HTR-8/SVneo (cell line): ENCODE measurements at places on chromosomes 1 and 21.
A peak's percentile ranks its signal among the peaks of the same experiment; 100 is the strongest.

GRCh38 chr1:39076127-39076798 is 50.1 kb downstream of the NDUFS5 start:
- DNase-seq = no peak

- no peak for DNase-seq
Observed at GRCh38 chr21:34533938-34534337, 21.9 kb upstream of the KCNE1 start.

DNA sequence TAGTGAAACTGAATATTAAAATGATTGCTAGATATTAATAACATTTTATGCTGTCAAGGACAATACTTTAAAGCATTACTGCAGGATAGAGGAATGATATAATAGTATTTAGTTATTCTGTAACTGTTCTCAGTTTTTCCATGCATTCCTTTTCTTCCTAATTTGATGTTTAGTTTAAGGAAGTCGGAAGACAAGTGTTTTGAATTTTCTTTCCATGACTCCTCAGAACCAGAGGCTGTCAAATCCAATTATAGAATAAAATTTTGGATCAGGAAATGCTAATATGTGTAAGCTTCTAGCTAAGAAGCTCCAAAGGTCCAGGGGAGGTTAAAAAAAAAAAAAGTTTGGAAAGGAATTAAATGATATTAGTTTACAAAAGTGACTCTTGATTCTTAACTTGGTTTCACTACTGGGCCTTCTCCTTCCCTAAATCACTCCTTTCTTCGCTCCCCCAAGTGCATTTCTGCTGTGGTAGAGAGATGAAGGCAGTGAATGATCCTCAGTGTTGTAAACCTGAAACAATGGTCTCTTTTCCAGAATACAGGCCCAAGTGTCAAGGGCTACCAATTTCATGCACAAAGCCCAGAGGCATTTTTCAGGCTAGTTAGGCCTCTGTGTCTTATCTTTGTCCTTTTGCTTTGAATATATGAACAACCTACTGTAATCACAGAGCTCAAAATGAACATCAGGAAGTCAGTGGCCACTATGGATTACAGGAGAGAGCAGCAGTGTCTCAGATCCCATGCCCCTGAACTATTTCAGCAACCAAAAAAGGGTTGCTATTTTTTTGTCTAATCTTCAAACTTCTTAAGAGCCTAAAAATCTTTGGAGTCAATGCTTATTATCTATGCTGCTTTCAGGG is 6.2 kb downstream of the ADSS2 start:
- no peak for DNase-seq

- no peak for DNase-seq
Observed at GRCh38 chr1:37752213-37752582, 12.7 kb downstream of the EPHA10 start.

GRCh38 chr1:86714561-86715244 is 10.3 kb downstream of the SH3GLB1 start:
- DNase-seq = no peak

GRCh38 chr1:210446479-210446878 is 117.8 kb downstream of the HHAT start:
- DNase-seq = peak; percentile 45

- no peak for DNase-seq
Observed at GRCh38 chr1:87136607-87137341, 191.9 kb upstream of the LMO4 start.

GRCh38 chr1:41751804-41752513 is 166.8 kb downstream of the HIVEP3 start:
- no peak for DNase-seq

- no peak for DNase-seq
Observed at GRCh38 chr1:179052776-179053175, 27.1 kb downstream of the FAM20B start.

DNA sequence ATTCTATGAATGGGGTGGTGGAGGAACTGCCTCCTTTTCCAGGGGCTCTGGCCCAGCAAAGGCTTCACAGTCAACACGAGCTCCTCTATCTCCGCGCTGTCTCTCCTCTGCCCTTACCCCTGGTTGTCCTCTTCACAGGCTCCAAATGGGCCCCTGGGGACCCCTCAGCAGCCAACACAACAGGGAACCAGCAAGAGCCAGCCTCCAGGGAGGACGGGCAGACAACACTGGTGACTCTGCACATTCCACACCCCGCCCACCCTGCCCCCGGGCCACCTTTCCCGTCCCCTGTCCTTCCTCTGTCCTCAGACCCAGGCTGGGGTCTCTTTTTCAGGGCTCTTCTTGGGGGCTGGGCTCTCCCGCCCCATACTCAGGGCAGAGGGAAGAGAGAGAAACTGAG is 17.5 kb upstream of the ETV3 start:
- peak; percentile 39 for DNase-seq

DNA sequence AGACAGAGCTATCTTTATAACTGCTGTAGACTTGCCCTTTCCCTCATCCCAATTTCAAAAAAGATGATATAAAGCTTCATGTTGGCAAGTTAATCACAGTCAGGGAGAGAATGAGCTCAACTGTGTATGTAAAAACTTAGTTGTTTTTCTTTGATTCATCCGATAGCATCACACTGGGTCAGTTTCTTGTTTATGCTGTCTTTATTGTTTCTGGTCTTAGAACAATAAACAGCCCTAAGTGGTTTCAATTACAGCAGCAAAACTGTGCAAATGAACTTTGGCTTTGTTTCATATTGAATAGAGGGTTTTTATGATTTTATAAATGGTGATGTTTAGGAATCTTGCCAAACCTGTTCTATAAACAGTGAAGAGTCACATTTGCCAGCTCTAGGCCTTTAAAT is 423.8 kb upstream of the CXADR start:
- DNase-seq = no peak

DNA sequence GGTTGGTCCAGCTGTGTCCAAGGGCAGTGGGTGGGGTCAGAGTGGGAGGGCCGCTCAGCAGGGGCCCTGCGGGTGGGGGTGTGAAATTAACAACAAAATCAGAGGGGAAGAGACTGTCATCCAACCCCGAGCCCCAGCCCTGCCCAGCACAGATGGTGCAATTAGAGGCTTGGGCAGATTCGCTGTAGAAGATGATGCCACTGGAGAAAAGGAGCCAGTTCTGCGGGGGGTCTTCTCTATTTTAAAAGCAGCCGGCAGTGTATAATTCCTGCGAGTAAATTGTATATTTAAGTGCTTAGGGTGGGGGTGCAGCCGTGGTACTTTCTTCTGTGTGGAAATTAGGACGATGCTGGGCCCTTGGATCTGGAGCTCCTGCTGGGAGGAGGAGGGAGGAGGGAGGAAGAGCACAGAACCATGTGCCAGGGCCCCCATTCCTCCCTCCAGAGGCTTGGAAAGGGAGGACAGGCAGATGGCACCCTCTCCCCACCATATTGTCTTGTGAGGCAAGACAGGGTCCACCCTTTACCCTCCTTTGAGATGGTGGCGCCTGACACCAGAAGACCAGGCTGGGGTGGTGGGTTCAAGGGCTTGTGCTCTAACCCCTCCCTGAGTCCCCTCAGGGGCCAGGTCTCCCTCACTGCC is 89.2 kb downstream of the ACTL8 start:
- no peak for DNase-seq

DNA sequence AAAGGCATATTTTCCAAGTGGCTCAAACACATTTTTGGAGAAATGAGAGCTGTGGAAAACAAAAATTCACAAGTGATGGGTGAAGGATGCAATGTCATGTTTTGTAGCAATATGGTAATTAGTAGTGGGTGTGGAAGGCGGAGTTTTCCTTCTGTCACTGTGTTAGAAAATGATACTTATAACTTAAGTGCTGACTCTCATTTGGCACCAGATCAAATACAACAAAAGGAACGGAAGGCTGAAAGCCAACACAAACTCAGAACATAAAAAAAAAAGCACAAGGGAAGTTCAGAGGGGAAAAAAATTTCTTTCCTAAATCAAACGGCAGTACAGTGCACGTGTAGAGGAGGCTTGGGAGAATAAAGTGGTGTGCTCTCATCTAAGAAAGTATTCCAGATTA is at the start of gene TNFSF18:
TSS of gene TNFSF18 (minus strand) at position 77 of the 400 bp plus-strand sequence. CDS start at position 32, 45 bp downstream.
- DNase-seq = no peak

DNA sequence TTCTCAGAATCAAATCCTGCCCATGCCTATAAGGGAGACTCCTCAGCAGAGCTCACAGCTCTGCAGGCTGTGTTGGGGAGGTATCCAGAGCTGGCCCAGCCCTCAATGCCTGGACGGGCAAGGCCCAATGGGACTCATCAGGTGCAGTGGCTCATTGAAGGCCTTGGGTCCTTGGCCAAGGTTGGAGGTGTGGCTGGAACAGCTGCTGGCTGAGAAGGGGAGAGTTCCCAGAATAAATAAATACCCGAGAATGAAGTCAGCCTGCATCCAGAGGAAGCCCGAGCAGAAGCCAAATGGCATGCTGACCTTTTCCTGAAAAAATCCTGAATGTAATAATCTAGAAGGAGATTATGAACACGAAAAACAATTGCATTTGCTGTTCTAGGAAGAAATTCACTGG is 25.2 kb upstream of the IKBKE start:
- DNase-seq = no peak

DNA sequence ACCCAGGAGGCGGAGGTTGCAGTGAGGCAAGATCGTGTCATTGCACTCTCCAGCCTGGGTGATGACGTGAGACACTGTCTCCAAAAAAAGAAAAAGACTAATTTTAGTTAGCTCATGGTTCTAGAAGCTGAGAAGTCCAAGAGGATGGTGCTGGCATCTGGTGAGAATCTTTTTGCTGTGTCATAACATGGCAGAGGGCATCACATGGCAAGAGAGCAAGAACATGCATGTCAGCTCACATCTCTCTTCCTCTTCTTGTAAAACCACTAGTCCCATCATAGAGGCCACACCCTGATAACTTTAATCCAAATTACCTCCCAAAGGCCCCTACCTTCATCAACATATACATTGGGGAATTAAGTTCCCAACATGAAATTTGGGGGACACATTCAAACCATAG is 13.8 kb upstream of the CNN3 start:
- no peak for DNase-seq
